ENCODE measurements at places on chromosomes 6 and 20. TPM values are rescaled to one million over a fixed set of nuclear protein-coding genes. Genes with fewer than 3 reads are reported as not detected.

- no peak for DNase-seq
- no peak overlapping the region for H3K27ac ChIP-seq
- H3K4me1 ChIP-seq: peaks cover 23% of the 10 kb centered on the region
- peaks cover 20% of the 10 kb centered on the region for H3K36me3 ChIP-seq
- no peak overlapping the region for H3K4me3 ChIP-seq
- H3K27me3 ChIP-seq: no peaks in the 10 kb centered on the region
Observed at GRCh38 chr6:2008383-2008976, 236.9 kb downstream of the GMDS start.

DNA sequence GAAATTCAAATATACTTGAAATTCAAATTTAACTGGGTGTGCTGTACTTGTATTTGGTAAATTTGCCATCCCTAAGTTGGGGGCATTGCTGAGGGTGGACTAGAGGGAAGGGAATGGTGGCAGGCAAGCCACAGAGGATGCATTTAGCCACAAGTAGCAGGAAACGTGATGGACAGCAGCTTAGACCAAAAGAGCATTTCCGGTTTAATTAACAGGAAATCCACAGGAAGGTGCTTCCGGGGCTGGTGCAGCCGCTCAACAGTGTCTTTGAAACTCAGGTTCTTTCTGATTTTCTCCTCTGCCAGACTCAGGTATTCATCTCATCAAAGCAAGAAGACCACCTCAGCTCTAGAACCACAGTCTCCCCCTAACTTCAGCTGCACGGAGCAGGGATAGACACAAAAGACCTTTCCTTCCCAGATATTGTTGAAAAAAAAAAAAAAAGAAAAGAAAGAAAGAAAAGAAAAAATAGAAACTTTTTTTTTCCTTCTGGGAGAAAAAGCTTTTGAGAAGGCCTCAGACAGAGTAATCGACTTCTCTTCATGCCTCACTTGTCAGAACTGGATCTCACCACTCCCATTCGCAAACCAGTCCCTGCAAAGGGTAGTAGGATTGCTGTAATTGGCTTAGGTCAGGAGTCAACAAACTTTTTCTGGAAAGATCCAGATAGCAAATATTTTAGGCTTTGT lies 8.0 kb upstream of the BCAS1 start:
- H3K4me1 ChIP-seq: no peaks in the 10 kb centered on the region
- no peak overlapping the region for H3K27ac ChIP-seq
- no peak overlapping the region for H3K4me3 ChIP-seq

- no peaks in the 10 kb centered on the region for H3K36me3 ChIP-seq
- H3K4me1 ChIP-seq: no peaks in the 10 kb centered on the region
- H3K27ac ChIP-seq: no peak within 1 kb of the TSS
- no peak for DNase-seq
Observed at GRCh38 chr6:29005183-29005885, at the start of gene ZNF311. Gene ZNF311 (minus strand): TSS chr6:29005315. CDS start chr6:29003954, 1,361 bp downstream.

DNA sequence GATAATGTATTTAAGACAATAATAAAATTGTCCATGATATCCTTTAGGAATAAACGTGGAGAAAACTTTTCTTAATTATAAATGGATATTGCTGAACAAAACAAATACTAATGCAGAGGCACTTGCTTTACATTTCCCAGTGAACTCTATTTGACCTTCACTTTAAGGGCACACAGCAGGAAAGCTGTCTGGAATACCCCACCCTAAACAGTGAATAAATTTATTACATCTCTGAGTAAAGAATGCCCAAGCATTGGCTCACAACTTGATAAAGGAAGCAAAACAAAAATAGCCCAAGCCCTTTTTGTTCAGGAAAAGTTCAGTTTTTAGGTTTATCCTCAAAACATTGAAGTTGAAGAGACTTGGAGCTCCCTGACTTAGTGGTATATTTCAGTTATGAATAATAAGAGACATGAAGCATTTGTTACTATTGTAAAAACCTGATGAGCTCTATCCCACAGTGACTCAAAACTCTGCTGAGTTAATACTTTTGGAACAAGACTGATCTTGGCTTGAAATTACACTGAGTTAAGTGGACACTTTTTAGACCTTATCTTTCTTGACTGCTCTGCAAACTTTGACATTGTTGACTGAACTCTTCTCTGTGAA lies 353.9 kb downstream of the BCKDHB start:
- peaks cover 5% of the 10 kb centered on the region for H3K4me1 ChIP-seq
- H3K27ac ChIP-seq: no peak overlapping the region
- H3K27me3 ChIP-seq: no peaks in the 10 kb centered on the region
- H3K36me3 ChIP-seq: peaks cover 2% of the 10 kb centered on the region

- peaks cover 2% of the 10 kb centered on the region for H3K36me3 ChIP-seq
- DNase-seq: no peak
- H3K27me3 ChIP-seq: no peaks in the 10 kb centered on the region
Observed at GRCh38 chr20:25223179-25223661, 24.7 kb upstream of the PYGB start.

Gene CYP39A1
- 6.3 TPM for total RNA-seq

All from mesothelial cell of epicardium (in vitro differentiated cells).